ENCODE measurements at places on chromosomes 4 and X.

- DNase-seq, result no peak
Measured at GRCh38 chr4:38315286-38315685, 348.7 kb upstream of the KLF3 start.

GRCh38 chrX:69100478-69100877 is 64.8 kb downstream of the PJA1 start:
- DNase-seq, result no peak

GRCh38 chr4:80171656-80172055 is 25.6 kb upstream of the PRDM8 start:
- DNase-seq, result no peak

- no peak for DNase-seq
Measured at GRCh38 chr4:59412739-59413138, 1787.4 kb upstream of the ADGRL3 start.

GRCh38 chr4:114052227-114052626 is 72.8 kb upstream of the ARSJ start:
- no peak for DNase-seq

- DNase-seq, result no peak
Measured at GRCh38 chrX:11765449-11765848, 7.4 kb downstream of the MSL3 start.

DNA sequence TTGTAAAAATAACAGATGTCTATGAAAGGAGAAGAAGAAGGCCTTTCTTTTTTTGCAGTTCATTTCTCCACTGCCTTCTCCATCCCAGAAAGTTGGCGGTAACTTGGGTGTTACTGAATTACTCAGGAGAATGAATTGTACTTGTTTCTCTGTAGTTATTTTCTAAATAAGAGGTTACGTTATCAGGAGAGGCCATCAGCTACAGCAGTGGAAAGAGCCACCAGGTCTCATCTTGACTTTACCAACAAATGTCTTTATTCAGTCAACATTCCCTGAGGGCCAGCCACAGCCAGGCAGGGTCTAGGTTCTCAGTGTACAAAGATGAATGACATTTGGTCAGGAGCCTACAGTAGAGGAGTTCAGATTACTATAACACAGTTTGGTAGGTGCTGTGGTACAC is 8.1 kb downstream of the HADH start:
- DNase-seq, result no peak

DNA sequence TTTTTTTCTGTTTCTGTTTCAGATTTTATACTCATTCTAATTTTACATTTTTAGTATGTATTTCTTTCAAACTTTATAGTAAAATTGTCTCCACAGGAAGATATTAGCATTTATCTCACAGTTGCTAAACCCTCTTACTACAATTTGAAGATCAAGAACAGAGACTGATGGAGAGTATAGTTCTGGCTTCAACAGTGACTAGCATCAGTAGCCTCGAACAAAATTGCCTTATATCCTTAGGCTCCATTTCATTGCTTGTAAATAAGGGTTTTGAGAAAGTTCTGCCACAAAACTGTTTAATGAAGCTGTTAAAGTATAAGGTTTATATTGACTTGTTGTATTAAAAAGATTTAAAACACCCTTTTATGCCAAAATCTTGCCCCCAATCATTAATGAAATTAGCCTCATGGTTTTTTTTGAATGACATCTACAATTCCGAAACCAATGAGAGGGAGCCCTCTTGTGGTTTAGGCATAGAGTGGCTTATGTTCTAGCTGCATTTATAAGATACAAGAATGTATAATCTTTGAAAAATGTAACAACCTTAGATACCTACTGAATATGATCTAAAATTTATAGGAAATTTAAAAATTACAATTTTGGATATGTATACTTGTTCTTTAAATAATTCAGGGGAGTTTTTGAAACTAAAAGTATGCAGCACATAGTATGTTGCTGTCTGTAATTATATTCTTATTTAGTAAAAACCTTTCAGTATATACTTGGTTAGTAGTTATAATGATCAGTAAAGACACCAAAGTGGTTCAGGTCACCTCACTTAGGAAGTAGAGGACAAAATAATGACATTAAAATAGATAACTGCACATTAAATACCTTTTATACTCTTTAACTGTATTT is 109.8 kb upstream of the HPGD start:
- peak; percentile 0 for DNase-seq

- peak; percentile 65 for DNase-seq
Measured at GRCh38 chr4:27684610-27685011, 824.0 kb downstream of the STIM2 start.

GRCh38 chr4:65416891-65417290 is 253.4 kb downstream of the EPHA5 start:
- DNase-seq, result no peak

Data from amniotic stem cell (primary cell).